ENCODE measurements at places on chromosomes 3 and 15. TPM values are rescaled to one million over a fixed set of nuclear protein-coding genes. Genes with fewer than 3 reads are reported as not detected.

ITPKA gene
- total RNA-seq, result 0.11 TPM

KY gene
- not detected for total RNA-seq

FANCD2OS gene
- total RNA-seq, result not detected

GABRG3 gene
- total RNA-seq, result not detected

ENTPD3 gene
- under 0.01 TPM for total RNA-seq
